ENCODE measurements at places on chromosomes 5 and 9.

DNA sequence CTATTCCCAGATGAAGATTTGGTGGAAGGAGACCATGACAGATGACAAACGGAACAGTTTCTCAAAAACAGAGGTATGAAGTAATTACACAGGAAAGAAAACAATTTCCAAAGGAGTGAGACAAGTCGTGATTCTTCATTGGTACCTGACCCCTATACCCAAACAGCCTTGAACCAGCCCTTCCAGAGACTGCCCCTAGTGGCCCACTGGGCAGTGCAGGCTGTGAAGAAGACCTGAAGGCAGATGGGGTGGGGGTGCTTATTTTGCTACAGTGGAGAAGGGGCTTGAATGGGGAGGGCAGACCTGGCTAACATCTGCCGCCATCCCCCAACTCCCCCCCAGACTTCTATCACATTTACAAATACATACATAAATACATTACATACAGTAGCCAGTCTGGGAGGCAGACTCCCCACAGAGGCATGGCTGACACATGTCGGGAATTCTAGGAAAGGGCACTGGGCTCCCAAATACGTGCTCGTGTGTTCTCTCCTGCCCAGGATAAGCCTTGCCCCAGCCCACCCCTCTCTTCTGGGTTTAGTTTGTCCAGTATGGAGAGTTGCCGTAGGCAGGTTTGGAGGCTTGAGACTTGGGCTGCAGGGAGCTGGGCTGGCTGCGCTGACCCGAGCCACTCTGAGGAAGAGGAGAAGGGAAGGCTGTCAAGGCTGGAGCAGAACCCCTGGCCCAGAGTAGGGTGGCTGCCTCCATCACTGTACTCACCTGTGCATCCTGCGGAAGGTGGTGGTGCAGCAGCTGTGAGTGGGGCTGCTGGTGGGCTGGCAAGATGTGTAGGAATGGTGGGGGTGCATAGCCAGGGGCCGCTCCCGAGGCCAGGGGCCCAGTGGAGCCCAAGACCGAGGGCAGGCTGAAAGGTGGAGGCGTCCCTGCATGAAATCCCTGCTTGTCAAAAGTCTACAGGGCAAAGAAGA, 105.3 kb downstream of the UBE2R2 start:
- DNase-seq: peak; percentile 15

DNA sequence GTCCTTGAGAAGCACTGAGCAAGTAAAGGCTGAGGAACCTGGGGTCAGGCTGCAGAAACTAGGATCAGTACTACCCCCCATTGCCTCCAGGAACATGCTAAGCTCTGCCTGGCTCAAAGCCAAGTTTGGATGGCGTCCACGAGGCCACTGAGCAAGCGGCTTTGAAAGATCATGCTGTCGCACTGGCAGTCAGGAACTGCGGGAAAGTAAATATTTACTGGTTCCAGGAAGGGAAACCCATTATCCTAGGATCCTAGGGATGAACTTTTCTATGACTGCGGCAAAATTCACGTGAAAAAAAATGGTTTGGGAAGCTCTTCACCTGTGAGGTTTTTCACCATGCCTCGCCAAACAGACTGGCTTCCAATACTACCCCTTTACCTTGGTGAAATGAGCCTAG, 75.3 kb upstream of the PJA2 start:
- DNase-seq: no peak

DNA sequence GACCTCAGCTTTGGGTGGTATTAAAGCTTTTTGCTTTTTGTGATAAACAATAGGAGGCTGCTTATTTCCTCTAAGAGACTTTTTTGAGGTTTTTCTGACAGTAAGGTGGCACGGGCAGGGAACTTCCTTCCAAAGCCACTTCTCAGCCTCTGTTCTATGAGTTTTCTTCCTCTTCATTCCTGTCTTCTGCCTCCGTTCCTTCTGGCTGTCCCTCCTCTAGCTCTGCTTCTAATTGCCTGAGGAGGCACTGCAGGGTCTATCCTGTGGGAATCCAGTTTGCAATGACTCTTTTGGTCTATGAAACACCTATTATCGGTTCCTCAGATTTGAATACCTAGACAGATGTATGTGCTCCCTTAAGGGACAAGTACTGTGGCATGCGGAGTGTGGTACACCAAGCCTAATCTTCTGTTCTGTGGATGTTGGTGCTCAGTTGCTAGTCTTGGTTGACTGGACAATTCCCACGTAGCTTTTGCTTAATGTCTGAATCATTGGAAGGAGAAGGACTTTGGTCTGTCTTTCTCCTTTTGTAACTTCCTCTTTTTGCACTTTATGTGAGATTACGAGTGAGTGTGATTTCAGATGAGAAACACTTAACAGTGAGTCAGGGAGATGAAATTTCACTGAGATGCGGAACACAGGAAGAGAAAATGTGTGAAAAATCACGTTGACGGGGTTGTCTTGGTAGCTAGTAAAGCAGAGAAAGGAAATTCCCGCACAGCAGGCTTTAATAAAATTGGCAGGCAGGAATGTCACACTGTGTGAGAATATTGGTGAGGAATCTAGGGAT, 305.2 kb downstream of the EFNA5 start:
- no peak for DNase-seq

DNA sequence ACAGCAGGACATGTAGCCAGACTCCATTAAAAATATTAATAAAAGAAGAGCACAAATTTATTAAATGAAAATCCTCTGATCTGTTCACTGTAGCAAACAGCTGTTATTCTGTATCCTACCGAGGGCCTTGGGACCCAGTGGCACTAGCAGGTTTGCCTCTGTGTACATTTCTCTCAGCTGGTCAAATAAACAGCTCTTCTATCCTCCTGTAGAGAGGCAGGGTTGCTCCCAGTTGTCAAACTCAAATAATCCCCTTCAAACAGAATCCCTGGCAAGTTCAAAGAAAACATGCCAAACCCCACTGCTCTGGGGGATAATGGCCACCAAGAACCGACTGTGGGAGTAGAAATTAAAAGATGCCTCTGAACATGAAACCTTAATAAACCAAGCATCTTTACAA, 1262.0 kb upstream of the DMAC1 start:
- DNase-seq: no peak

GRCh38 chr5:142507531-142508372, 178.1 kb downstream of the FGF1 start:
- no peak for DNase-seq

GRCh38 chr5:27451377-27451776, 413.0 kb upstream of the CDH9 start:
- no peak for DNase-seq

DNA sequence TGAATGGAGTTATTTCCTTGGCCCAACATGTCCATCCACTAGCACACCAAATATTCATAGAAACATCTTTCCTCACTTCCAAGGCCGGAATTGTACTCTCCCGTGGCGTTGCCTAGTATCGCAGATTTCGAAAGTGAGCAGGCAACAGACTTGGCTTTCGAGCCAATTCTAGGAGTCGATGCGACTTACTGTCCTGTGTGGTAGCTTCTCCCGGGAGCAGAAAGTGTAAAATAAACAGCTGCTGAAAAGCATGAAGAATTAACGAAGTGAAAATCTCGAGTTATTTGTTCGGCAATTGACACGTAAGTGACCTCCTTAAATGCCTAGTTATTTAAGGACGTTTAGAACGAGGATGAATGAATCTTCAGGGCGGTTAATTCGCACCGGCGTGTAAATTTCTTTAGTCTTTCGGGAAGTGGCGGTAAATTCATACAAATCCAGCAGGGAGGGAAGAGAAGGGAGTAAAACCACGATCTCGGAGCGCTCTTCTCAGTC, 449 bp upstream of the PCSK5 start:
- DNase-seq: no peak

GRCh38 chr5:176817369-176817840, 7.0 kb downstream of the UNC5A start:
- DNase-seq: no peak

DNA sequence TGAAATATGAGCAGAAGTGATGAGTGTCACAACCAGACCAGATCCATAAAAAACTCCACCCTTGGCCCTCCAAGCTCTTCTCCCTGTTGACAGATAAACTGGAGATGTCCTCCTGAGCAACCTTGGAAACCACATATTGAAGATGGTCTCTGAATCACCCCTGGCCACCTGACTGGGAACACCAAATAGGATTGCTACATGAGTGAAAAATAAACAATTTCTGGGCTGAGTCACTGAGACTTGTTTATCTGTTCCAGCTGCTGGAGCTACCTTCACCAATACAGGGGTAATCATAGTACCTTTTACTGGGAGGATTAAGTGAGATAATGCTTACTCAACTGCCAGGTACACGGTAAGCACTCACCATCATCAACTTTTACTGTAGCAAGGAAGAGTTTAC, 53.3 kb downstream of the PCA3 start:
- DNase-seq: no peak

- no peak for DNase-seq
Observed at GRCh38 chr5:24850926-24851486, 206.2 kb upstream of the CDH10 start.

- DNase-seq: no peak
Observed at GRCh38 chr5:76715486-76715735, 515 bp upstream of the F2R start.

DNA sequence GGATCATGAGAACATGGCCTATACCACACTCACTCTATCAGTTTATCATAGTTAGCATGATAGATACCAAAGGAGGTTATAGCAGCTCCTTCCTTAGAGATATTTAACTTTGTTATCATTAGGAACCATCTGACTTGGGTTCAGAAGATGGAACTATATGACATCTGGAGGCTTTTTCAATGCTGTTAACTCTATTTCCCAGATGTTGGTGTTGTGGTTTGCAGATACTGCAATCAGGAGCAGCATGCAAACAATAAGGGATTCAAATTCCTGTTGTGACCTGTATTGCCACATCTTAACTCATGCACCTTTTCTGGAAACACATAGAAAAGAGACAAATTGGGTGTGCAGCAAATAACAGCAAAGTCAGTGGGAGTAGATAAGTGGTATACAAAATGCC, 201.7 kb downstream of the NNT start:
- DNase-seq: no peak

Data from T-cell (primary cell).